ENCODE measurements at places on chromosomes 1 and 21.
A peak's percentile ranks its signal among the peaks of the same experiment; 100 is the strongest.

DNA sequence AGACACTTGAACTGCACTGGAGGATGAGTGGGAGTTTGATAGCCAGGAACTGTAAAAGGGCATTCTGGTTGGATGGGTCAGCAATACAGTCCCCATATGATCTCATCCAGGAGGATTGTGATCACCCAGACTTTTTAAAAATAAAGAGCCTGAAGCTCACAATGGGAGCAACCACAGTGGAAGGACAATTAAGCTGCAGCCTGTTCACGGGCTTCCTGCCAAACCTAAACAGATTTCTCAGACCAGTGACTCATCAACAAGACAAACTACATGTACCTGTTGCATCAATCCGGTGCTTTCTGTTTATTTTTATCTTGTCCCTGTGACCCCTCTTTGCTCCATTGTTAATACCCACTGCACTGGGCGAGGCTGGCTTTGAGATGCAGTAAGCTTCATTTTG lies 52.3 kb downstream of the PAPPA2 start:
- H3K36me3 ChIP-seq: no peaks in the 10 kb centered on the region
- H3K4me1 ChIP-seq: no peaks in the 10 kb centered on the region
- H3K4me3 ChIP-seq: no peak overlapping the region
- H3K27ac ChIP-seq: no peak overlapping the region
- H3K27me3 ChIP-seq: no peaks in the 10 kb centered on the region

- H3K4me1 ChIP-seq: no peaks in the 10 kb centered on the region
- no peaks in the 10 kb centered on the region for H3K36me3 ChIP-seq
- peaks cover 10% of the 10 kb centered on the region for H3K27me3 ChIP-seq
- H3K27ac ChIP-seq: no peak overlapping the region
These were observed 484.1 kb upstream of the USP24 start for GRCh38 chr1:55699228-55699627.

GRCh38 chr1:7404046-7404742 lies 366.9 kb upstream of the VAMP3 start:
- H3K4me3 ChIP-seq: no peak overlapping the region
- DNase-seq: no peak
- H3K27ac ChIP-seq: no peak overlapping the region
- no peaks in the 10 kb centered on the region for H3K36me3 ChIP-seq
- no peaks in the 10 kb centered on the region for H3K4me1 ChIP-seq

DNA sequence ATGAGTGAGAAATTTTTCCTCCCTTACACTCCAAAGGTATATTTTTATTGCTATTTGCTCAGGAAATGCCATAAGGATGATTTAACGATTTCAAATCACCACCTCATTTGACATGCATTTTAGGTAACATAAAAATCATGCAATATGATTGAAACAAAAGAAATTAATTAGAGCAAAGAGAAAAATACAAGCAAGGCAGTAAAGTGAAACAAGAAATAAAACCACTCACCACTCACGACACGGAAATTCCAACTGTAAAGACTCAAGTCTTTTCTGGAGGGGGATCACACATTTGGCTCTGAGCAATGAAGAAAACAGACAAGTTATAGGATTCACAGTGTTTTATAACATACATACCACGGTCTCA lies 86.8 kb upstream of the ARHGAP29 start:
- H3K36me3 ChIP-seq: no peaks in the 10 kb centered on the region
- H3K4me3 ChIP-seq: no peak overlapping the region
- H3K27ac ChIP-seq: no peak overlapping the region
- H3K27me3 ChIP-seq: peaks cover 60% of the 10 kb centered on the region

DNA sequence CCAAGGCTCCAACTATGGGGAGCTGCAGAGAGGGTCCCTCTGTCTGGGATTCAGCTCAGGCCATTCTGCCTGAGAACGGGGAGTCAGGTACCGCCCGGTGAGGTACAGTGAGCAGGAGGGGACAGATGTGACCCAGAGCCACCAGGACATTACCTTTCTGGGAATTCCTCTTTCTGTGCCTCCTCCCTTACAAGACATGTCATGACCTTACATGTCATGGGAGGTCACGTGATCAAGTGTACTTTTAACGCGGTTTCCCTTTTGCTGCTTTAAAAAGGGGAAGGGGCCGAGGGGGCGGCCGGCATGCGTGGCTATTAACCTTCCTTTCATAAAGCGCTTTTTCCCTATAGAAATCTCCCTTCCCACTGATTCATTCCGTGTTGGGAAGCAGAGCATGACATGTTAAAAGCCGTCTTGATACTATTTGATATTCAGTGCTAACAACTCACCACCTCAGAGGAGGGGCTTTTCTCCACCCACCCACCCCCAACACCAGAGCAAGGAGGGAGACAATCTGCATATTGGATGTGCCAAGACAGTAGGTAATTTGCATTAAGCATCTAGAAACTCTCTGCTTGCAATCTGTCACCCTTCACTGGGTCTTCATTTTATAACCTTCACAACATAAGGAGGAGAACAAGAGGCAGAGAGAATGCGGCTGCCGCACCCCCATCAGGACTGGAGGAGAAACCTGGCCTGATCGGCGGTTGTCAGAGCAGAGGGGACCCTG lies 113.6 kb upstream of the VAMP3 start:
- H3K27me3 ChIP-seq: peaks cover 9% of the 10 kb centered on the region
- H3K36me3 ChIP-seq: no peaks in the 10 kb centered on the region
- no peak for DNase-seq
- no peak overlapping the region for H3K27ac ChIP-seq

- no peak for DNase-seq
- peaks cover 4% of the 10 kb centered on the region for H3K36me3 ChIP-seq
- no peak overlapping the region for H3K27ac ChIP-seq
- H3K4me1 ChIP-seq: peaks cover 8% of the 10 kb centered on the region
These were observed 1.5 kb downstream of the ITSN1 start for GRCh38 chr21:33643658-33644311.

DNA sequence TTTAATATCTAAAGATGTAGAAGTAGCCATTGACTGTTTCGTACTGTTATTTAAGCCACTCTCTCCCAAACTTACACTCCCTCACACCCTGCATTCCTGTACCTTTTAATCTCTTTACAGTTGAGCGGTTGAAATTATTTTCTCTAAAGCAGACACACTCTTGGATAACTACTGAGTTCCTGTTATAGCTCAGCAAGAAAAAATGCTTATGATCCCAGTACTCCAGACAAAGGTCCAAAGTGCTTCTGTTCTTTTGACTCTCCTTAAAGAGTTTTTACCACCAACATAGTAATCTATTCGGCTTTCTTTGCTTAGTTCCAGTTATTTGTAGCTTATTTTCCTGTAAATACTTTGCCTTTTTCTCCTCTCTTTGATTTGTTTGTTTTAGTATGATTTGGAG lies 100.1 kb downstream of the ATF6 start:
- no peaks in the 10 kb centered on the region for H3K27me3 ChIP-seq
- H3K4me1 ChIP-seq: no peaks in the 10 kb centered on the region
- peaks cover 43% of the 10 kb centered on the region for H3K36me3 ChIP-seq
- no peak overlapping the region for H3K4me3 ChIP-seq

- H3K4me3 ChIP-seq: no peak overlapping the region
- no peak overlapping the region for H3K27ac ChIP-seq
- no peak for DNase-seq
- H3K4me1 ChIP-seq: no peaks in the 10 kb centered on the region
- H3K36me3 ChIP-seq: no peaks in the 10 kb centered on the region
These were observed 26.3 kb downstream of the NFASC start for GRCh38 chr1:204896787-204897469.

- no peak for DNase-seq
- H3K4me3 ChIP-seq: no peak overlapping the region
- H3K27me3 ChIP-seq: no peaks in the 10 kb centered on the region
These were observed 595.5 kb downstream of the KIF26B start for GRCh38 chr1:245750261-245750660.

GRCh38 chr1:229076195-229076594 lies 194.7 kb upstream of the RAB4A start:
- no peak for DNase-seq
- H3K4me3 ChIP-seq: no peak overlapping the region
- no peak overlapping the region for H3K27ac ChIP-seq
- H3K27me3 ChIP-seq: no peaks in the 10 kb centered on the region

- H3K4me3 ChIP-seq: no peak overlapping the region
- no peaks in the 10 kb centered on the region for H3K36me3 ChIP-seq
- H3K27ac ChIP-seq: no peak overlapping the region
- H3K4me1 ChIP-seq: no peaks in the 10 kb centered on the region
- no peaks in the 10 kb centered on the region for H3K27me3 ChIP-seq
- DNase-seq: no peak
These were observed 248.0 kb downstream of the PLPP3 start for GRCh38 chr1:56331207-56331891.

- H3K36me3 ChIP-seq: no peaks in the 10 kb centered on the region
- peak overlapping the region; percentile 62 for H3K4me3 ChIP-seq
These were observed 61.6 kb downstream of the PTGS2 start for GRCh38 chr1:186618401-186619170.

- no peak for DNase-seq
- H3K4me1 ChIP-seq: no peaks in the 10 kb centered on the region
- no peaks in the 10 kb centered on the region for H3K27me3 ChIP-seq
- no peaks in the 10 kb centered on the region for H3K36me3 ChIP-seq
- H3K4me3 ChIP-seq: no peak overlapping the region
- H3K27ac ChIP-seq: no peak overlapping the region
These were observed 377.5 kb downstream of the HHAT start for GRCh38 chr1:210706246-210706645.

GRCh38 chr1:228213917-228214808 lies 6.3 kb downstream of the OBSCN start:
- H3K27me3 ChIP-seq: no peaks in the 10 kb centered on the region
- no peak overlapping the region for H3K27ac ChIP-seq
- DNase-seq: no peak

GRCh38 chr1:184533049-184533448 lies 146.2 kb downstream of the C1orf21 start:
- peaks cover 19% of the 10 kb centered on the region for H3K4me1 ChIP-seq
- no peak for DNase-seq
- no peaks in the 10 kb centered on the region for H3K36me3 ChIP-seq
- H3K27me3 ChIP-seq: no peaks in the 10 kb centered on the region
- no peak overlapping the region for H3K4me3 ChIP-seq

DNA sequence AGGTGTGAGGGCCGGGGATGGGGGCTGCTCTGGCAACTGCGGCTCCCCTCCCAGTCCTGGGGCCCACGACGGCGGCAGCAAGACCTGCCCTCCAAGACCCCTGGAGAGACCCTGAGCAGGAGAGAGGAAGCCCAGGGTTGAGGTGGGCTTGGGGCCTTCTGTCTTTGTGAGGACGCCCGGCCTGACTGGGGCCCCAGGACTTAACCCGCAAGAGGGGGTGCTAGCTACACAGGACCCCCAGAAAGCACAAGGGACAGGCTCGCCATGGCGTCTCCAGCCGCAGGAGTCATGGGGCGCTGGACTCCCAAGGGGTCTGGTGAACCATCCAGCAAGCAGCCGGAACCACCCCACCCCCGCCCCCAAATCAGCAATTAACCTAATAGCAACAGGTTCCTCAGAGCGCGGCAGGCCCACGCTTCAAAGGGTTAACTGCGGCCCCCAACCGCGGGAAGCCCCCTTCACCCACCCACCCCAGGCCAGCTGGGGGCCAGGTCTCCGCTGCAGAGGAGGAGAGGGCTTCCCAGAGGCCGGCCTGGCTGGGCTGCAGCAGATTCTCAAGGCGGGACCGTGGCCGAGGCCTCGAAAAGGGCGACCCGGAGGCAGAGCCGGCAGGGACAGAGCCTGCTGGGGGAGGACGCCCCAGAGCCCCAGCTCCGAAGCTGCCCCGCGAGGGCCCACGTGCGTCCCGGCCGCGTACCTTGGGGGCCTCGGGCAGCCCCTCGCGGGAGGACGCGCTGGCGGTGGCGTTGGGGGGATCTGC lies 525 bp downstream of the C1QTNF12 start:
- no peak overlapping the region for H3K4me3 ChIP-seq
- DNase-seq: no peak
- no peaks in the 10 kb centered on the region for H3K27me3 ChIP-seq
- H3K27ac ChIP-seq: no peak overlapping the region
- peaks cover 6% of the 10 kb centered on the region for H3K4me1 ChIP-seq

DNA sequence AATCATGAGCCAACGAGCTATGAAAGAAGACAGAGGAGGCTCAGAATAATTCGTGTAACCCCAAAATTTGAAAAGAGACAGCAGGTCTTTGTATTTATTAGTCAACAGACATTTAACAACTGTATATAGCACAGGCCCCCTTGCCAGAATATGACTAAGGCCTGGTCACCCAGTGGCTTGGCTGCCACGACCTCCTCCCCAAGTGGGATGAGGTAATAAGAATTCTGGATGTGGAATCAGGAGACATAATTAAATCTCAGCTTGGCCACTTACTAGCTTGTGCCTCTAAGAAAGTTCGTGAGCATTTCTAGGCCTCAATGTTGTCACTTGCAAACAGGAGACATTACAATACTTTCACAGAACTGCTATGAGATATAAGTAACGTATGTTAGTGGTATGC lies 134.2 kb upstream of the TNFSF4 start:
- H3K27ac ChIP-seq: no peak overlapping the region
- no peaks in the 10 kb centered on the region for H3K4me1 ChIP-seq
- H3K27me3 ChIP-seq: no peaks in the 10 kb centered on the region

DNA sequence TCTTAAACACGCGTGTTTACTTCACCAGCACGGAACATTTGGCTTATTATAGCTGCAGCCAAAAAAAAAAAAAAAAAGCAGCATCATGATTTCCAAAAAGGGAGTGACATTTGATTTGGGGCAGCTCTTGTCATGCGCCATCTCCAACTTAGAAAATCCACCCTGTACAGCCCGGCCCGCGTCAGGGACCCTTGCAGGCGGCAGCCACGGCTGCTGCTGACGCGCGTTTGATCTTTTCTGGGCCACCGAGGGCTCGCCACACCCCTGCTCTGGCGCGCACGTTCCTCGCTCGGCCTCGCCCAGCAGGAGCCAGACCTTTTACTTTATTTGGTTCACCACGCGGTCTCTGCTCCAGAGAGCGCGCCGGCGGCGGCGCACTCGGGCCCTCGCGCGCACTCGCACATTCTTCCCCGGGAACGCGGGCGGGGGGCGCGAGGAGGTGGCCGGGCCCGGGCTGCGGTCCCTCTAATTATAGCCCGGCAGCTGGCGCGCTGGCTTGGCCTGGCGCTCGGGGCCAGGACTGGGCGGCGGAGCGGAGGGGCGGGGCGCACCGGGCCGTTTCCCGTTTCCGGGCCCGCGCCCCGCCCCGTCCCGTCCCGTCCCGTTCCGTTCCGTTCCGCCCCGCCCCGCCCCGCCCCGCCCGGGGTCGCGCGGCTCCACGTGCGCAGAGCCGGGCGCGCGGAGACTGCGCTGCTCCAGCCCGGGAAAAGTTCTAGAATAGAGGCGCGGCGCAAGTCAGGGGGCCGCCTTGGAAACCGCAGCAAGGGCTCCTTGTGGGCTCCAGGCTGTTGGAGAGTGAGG lies 10.2 kb downstream of the IRF2BP2 start:
- H3K4me1 ChIP-seq: peaks cover 27% of the 10 kb centered on the region
- peak; percentile 74 for DNase-seq
- peak overlapping the region; percentile 88 for H3K27ac ChIP-seq
- no peaks in the 10 kb centered on the region for H3K27me3 ChIP-seq
- H3K4me3 ChIP-seq: peak overlapping the region; percentile 85
